ENCODE measurements at places on chromosomes 6 and 20. TPM values are rescaled to one million over a fixed set of nuclear protein-coding genes. Genes with fewer than 3 reads are reported as not detected.

DNA sequence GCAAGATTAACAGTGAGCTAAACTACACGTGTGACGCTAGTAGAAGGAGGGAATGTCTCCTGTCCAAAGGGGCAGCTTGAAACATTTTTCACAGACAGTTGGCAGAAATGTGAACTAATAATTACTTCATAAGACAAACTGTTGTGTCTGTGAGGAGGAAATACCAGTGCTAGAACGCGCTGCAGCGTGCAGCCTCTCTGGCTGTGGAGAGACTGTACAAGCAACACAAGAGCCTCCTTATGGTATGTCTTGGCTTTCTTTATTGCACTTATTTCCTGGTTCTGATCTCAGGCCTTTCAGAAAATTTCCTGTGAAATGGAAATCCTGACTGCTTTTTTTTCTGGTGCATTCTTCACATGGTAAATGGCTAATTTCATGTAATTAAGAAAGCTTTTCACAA is 25.3 kb upstream of the TIAM2 start:
- no peak for DNase-seq

- DNase-seq = no peak
These were observed 501.5 kb upstream of the FLRT3 start for GRCh38 chr20:14838663-14839628.

LIN28B gene
- total RNA-seq = not detected

DNA sequence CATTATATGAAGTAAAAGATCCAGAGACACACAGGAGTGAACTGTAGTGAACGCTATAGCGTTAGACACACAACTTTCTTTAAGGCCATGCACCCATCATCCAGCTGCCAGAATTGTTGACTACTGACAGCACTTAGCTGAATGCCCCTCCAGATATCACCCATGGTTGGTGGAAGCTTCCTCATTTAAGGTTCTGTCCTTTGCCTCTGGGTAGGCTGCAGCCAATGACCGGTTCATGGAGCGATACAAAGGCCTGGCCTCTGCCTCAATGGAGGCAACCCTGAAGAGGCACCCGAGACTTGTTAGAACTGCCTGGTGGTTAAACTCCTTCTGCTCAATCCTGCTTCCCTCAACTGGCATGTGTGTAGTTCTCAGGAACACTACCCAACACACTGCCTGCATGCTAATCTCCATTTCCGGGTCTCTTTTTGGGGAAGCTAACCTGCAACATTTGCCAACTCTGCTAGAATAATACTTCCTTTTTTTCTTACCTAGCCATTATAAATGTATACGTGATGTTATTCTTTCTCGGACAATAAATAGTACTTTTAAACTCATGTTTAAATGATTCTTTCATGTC is 49.8 kb upstream of the THEMIS start:
- DNase-seq = no peak

DNA sequence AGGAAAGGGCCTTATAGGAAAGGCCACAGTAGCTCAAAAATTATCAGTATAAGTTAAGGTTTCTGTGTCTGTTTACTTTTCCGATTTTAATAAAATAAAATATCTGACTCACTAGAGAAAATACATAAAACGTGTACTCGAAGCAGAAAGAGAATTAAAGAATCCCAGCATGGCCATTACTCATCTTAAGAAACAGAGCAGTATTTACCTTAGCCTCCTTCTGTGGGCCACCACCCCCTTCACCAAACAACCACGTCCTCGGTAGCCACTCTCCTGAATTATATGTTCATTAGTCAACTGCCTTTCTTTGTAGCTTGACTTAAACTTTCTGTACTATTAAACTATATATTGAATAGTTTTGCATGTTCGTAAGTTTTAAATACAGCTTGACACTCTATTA is 72.2 kb upstream of the SPTLC3 start:
- no peak for DNase-seq

ROS1 gene
- 2.6 TPM for total RNA-seq

DNA sequence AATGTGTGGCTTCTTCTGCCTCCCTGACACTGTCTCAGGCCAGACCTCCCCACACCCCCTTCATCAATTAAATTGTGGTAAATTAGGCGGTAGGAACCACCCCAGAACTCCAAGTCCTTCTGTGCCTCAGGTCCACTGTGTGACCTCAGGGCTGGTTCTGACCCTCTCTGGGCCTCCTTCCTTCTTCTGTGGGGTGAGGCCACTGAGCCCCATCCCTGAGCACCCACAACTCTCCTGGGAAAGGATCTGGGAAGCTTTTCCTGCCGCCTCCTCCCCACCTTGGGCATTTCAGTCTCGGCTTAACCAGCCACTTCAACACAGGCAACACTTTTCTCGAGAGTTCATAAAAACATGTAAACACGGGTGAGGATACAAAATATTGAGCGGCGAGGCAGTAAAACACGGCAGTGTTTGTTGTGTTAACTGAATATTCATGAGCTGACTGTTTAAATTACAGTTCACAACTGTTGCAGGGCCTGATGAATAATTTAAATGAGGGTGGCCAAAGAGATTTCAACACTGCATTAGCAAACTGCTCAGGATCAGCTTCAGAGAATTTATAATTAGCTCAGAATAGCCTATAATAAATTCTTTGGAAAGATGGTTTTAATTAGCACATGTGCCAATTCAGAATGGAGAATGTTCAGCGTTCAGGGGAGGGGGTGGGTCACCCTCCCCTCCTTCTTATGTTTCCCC is 112.1 kb downstream of the TOX2 start:
- DNase-seq = no peak

- DNase-seq = no peak
These were observed 380.2 kb downstream of the LAMA2 start for GRCh38 chr6:129263176-129263575.

ZBTB22 gene
- total RNA-seq = 19.9 TPM

GRCh38 chr20:50153500-50154377 is at the start of gene PEDS1:
TSS of gene PEDS1 (minus strand) at chr20:50153723. CDS start at chr20:50153637, 86 bp downstream.
- peak; percentile 89 for DNase-seq

TFAP2D gene
- total RNA-seq = not detected

DNA sequence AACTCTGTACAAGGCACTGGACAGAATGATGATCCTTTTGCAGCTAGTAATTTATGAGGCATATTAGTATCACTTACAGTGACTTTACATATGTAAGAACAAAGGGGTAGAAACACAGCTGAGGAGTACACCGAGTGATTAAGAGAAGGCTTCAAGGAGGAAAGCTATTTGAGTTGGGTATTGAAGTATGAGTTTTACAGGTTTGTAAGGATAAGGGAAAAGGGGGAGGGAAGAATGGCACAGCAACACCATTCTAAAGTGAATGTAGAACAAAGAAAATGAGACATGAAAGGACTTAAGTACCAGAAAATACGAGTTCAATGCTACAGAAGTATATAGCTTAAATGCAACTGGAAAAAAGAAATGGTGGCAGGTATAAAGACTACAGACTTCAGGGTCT is 5.5 kb downstream of the CDK19 start:
- DNase-seq = no peak
